SIG-M5 (cell line): ENCODE measurements at places on chromosomes 2 and 18.
A peak's percentile ranks its signal among the peaks of the same experiment; 100 is the strongest.

DNA sequence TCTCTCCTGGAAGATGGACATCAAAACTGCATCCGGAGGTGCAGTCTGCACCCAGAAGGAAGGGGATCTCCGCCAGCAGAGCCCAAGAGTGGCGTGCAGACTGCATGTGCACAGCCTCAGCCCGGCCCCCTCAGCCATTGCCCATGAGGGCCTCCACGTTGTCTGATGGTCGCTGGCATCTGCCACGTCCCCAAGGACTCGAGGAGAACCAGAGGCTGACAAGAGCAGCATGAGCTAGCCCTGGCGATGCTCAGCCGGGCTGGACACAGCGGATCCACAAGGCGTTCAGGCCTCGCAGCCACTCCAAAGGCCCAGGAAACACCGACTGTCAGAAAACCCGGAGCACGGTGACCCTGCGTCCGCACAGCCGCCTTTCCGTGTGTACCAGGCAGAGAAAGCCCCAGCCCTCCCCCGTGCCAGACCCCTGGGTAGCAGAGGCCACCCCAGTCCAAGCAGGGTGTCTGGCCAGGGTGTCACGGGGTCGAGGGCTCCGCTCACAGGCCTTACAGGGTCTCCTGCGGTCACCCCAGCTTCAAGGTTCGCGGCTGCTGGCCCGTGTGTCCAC is 48.3 kb downstream of the SLC66A2 start:
- DNase-seq: no peak

DNA sequence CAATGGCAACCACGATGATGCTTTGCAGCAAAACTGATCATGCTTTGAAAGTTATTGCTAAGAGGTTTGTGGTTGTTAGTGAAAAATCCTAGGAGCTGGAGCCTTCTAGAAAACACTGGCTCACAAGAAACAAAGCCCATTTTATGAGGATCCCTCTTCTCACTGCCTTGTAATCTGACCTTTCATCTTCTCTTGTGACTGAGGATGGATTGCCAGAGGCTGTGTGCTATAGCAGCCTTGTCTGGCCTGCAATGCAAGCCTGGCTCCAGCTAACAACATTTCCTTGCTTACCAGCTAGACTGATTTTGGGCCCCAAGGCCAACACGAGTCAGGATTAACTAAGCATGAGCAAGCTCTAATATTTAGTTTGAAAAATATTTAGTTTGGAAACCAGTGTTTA is 13.1 kb downstream of the PIEZO2 start:
- no peak for DNase-seq

DNA sequence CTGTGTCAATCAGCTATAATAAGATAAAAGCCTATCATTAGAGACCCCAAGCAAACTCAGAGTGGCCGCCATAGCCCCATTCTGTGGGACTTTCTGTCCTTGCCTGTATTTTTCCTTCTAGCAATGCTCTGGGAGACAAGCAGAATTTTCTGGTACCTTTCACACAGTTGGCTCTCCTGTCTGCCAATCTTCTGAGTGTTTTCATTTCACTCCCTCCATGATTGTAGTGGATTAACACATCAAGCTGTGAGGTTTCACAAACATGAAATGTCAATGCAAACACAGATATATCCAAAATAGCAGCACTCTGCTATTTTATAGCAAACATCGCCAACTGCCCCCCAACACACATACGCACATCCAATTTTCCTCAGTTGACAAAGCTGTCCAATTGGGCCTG is 64.9 kb downstream of the C1D start:
- no peak for DNase-seq

DNA sequence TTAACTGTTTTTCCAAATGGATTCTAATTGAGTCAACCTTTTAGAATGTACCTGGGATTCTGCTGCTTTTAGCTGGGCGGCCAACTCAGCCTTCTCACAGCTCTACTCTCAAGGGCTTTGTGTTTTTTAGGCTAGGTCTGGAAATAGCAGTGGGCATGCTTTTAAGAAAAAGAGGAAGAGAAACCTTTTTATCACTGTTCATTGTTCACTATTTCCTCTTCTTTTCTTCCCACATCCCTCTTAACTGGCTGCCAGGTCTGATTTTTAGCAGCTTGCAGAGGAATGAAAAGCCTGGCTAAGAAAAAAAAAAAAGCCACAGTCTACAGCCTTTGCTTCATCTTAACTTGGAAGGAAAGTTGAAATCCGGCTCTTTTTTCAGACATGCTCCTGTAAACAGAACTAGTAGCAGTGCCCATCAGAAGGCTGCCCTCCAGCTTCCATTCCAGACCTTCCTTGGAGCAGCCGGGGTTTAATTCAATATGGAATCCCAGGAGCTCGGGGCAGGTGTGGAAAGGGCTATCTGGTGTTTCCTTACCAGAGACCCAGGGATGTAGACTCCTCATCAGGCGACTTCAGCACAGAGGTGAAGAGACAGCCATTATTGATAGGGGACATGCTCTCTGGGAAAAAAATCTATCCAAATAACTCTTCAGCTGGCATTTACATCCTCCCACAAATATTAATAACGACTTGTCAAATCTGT is 230.7 kb downstream of the MYO3B start:
- peak; percentile 85 for DNase-seq

GRCh38 chr2:95059656-95060370 is 34.3 kb downstream of the MAL start:
- DNase-seq: no peak

DNA sequence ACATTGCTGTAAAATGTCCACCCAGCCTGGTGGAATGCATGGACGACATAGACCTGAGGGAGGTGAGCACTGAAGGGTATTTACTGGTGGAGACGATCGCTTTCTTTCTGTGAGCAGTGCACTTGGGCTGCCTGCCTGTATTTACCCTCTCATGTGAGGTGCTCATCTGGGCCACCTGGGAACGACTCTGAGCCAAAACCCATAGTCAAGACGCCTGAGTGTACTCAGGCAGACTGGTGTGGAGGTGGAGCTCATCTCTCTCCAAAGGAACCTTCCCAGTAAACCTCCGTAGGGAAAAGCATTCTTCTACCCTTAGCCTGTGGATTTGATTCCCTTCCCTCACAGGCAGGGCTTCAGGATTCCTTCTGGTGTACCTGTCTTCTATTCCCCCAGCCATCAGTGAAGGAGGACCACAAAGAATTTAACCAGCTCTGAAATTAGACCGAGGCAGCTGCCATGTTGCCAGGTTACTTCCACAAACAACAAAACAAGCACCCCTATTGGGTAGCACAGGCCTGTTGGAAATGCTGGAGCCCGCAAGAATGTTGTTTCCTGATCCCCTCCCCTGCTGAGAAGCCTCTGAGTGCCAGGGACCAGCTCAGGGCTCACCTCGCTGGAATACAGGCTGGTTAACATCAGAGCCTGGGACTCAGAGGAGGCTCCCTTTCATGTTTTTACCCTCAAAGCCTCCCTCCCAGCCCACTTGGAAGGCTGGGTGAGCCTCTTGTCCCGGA is 47.5 kb upstream of the TXNDC2 start:
- DNase-seq: no peak

DNA sequence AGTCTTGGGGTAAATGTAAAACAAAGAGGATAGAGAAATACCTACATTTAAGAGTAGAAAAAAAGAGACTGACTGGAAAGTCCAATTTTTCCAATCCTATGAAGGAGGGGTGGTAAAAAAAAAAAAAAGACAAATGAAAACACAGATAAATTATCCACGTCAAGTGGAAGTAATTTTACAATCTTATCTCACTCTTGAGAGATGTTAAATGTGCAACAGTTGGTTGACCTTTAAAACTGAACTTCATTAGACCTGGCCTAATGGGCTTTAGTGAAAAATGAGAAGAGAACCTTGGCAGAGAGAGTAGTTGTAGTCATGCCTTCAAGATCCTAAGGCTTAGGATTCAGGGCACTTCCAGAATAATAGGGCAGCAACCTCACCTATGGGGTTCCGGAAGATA is 20.4 kb downstream of the GALNT3 start:
- DNase-seq: no peak

- no peak for DNase-seq
Measured at GRCh38 chr2:229652796-229653195, 61.6 kb downstream of the DNER start.

DNA sequence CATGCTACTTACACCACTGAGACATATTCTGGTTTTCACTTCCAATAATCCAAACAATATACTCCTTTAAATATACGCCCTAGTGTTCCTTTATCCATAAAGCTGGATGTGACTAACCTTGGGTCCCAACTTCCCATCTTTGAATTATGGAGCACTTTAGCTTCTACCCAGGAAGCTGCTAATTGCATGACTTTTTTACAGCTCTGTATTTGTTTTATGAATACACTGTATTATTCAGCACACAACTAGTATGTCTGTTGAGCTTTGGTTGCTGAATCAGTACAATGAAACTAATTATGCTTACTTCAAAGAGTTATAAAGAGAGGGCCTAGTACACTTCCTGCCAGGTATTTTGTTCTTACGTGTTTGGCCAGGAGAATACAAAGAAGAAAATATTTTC is 118.5 kb downstream of the BAZ2B start:
- no peak for DNase-seq

- DNase-seq: no peak
Measured at GRCh38 chr2:30349691-30350090, 97.4 kb upstream of the LCLAT1 start.

GRCh38 chr2:30736461-30737325 is 70.6 kb downstream of the CAPN13 start:
- DNase-seq: no peak

- no peak for DNase-seq
Measured at GRCh38 chr2:52934920-52935640, 832.5 kb upstream of the CHAC2 start.

GRCh38 chr18:63887424-63887823 is at the start of gene SERPINB2:
SERPINB2 (plus strand) TSS chr18:63887705; CDS start chr18:63891445, 3,740 bp downstream.
- DNase-seq: peak; percentile 10

- no peak for DNase-seq
Measured at GRCh38 chr18:9182852-9183399, 46.3 kb downstream of the ANKRD12 start.

- DNase-seq: peak; percentile 56
Measured at GRCh38 chr2:120620025-120620793, 115.5 kb upstream of the GLI2 start.

- no peak for DNase-seq
Measured at GRCh38 chr2:160353166-160353565, 140.4 kb downstream of the RBMS1 start.

- peak; percentile 46 for DNase-seq
Measured at GRCh38 chr18:50862401-50862800, 16.5 kb upstream of the ME2 start.

DNA sequence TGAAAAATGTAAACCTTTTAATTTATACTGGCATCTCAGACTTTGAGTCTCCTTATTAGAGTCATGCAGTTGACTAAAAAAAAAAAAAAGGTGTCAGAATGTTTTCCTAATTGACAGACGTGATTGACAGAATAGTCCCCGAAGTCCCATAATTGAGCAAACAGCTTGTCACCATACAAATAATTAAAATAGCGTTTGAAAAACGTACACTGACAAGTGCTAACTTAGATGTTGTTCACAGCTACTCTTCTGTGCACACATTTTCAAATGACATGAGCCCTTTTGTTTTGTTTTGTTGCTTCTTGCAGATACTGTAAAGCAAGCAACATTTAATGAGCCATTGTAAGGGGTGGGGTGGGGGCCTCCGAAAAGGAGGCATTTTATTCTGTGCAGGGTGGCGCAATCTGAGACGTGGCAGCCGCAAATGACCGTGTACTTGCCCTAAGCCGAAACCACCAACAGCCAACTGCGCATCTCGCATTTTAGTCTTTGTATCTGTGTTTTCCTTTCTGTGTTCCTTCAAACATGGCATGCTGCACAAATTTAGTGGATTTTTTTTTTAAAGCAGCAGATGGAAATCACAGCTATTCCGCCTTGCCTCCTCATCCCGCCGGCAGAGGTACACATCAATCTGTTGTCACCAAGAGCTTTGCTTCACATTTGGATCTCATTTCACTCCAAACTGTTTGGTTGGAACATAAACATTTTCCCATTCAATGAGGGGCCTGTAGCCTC is 52.4 kb downstream of the LPIN1 start:
- DNase-seq: no peak

GRCh38 chr18:4720518-4720917 is 265.4 kb upstream of the DLGAP1 start:
- DNase-seq: no peak

DNA sequence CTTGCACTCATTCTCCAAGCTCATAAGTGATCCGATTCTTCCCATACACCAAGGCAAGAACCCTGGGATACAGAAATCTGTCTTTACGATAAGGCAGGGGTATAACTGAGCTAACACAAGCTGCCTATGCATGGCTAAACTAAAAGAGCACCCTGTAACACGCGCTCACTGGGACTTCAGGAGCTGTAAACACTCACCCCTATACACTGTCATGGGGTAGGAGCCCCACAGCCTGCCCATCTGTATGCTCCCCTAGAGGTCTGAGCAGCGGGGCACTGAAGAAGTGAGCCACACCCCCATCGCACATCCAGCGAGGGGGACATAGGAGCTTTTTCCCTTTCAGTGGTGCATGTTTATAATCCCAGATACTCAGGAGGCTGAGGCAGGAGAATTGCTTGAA is 46.7 kb downstream of the METTL8 start:
- no peak for DNase-seq

- no peak for DNase-seq
Measured at GRCh38 chr18:27985832-27986231, 191.1 kb downstream of the CDH2 start.

DNA sequence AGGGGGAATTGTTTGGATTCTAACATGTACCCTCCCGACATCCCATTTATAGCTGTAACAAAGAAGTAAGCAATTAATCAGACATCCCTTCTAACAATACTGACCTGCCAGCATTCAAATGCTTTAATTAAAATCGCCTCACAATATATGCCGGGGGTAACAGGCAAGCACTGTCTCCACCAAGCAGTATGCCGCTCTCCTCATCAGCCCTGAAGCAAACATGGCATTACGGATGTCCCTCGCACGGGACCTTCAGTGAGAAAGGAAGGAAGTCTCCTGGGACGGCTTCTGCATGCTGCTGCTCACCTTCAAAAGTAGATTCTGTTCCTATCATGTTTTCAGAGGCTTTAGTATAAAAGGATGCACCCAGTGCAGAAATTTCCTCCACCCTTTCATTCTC is 292.7 kb upstream of the POU3F3 start:
- DNase-seq: no peak

DNA sequence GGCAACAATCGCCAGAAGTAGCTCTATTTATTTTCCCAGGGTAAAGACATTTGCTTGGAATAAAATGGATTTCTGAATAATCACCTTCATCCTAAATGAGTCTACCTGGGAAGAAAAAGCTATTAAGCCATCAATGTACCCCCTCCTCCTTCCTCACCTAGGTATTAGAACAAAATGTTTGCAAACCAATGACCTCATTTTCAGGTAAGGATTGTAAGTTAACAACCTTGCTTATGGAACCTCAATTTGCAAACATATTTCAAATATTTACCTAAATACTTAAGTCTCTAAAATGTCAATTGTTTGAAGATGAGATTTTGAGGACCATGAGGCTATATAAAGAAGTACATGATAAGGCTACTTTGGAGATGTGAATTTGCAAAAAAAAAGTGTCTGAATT is 43.9 kb downstream of the CAVIN2 start:
- DNase-seq: no peak
